ENCODE measurements at places on chromosomes 7 and 10.

DNA sequence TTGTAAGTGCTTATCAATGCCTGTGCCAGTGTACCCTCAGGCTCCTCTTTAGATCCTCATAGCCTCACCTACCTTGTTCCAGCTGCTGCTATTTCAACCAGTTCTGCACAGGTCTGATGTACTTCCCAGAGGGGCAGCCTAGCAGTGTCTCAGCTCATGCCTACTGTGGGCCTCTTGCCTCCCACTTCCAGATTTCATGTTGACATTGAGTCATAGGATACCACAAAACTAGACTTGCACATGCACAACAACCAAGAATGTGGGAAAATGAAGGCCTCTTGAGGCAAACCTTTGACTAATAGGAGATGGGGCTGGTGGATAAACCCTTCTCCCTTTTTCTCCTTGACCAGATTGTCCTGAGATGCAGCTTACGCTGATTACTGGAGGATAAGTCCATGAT, 31.0 kb downstream of the PON3 start:
- DNase-seq = no peak

DNA sequence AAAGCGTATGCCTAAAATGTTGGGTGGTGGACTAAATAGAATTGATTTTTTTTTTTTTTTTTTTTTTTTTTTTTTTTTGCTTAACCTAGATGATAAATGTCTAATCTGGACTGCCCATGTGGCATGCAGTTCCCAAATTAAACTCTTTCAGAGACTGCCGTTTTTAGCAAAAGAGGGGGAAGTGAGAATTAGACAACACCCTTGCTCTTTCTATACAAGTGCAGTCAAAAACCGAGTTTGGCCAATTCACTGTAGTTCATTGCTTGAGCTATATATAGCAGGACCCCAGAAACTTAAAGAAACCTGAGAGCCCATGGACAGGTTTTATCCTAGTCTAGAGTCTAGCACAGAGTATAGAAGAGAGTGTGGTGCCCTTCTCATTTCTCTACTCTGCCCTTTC, 141.9 kb downstream of the GRM3 start:
- no peak for DNase-seq

GRCh38 chr10:33233221-33233620, 101.2 kb downstream of the NRP1 start:
- no peak for DNase-seq

DNA sequence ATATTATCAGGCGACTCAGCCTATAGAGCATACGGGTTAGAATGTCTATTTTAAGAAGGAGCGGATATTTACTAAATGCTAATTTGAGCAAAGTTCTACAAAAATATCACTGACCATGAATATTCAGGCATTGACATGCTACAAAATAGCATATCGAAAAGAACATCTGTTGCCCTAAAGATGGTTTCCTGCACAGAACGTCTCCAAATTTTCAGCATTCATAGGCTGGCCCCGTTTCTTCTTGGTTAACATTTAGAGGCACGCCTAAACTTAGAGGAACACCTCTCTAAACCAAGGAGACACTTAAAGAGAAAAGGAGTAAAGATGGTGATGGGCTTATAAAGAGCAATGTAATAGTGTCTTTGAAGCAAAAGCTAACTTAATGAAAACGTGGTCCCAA, 1.3 kb upstream of the MINPP1 start:
- no peak for DNase-seq

DNA sequence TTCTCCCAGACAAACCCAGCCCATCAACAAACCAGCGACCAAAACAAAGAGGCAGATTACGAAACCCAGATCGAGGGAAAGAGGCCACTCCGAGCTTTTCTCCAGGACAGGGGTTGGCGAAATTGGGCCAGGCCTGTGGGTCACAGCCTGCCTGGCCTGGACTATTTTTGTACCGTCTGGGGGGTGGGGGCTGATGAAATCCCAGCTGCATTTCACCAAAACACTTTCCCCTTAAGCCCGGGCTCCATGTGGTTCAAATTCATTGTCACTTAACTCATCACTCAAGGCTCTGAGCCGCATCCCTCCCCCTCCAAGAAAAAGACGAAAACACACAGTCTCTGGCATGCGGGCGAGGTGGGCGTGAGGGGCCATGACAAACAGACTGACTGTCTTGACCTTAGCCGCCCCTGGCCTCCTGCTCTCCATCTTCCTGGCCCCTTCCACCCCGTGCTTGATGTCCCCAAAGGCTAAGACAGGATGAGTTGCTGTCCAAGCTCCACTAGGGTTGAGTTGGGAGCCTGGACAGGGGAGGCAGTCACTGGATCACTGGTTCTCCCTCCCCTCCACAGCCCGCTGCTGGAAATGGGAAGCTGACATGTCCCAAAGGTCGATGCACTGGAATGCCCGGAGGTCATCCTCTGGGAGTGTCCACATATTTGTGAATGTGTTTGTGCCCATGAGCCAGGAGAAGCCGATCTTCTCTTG, 19.2 kb downstream of the TMEM270 start:
- DNase-seq = no peak

- no peak for DNase-seq
Observed at GRCh38 chr7:26298472-26299058, 6.9 kb downstream of the SNX10 start.

DNA sequence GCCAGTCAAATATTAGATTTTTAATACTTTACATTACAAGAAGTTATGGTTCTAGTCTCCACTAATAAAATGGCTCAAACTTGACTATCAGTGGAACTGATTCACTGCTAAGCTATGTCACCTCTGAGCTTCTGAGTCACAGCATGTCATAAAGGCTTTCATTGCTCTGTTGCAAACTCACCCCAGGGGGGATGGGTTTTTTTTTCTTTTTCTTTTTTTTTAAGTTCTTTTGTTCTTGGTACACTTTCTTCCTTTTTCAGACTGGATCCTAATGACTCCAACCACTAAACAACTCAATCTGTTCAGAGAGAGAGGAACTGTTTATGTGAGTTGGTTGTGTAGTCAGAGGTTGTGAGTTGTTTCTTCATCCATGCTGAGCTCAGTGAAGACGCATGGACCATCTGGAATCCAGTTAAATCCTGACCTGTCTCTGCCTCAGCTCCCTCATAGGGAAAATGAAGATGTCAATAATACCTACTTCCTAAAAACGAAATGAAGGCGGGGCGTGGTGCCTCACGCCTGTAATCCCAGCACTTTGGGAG, 11.0 kb downstream of the MYOF start:
- DNase-seq = no peak
